ENCODE measurements at places on chromosomes 6 and 20. TPM values are rescaled to one million over a fixed set of nuclear protein-coding genes. Genes with fewer than 3 reads are reported as not detected.

The PRELID3B gene
- total RNA-seq, result 202 TPM

The BLTP3A gene
- total RNA-seq, result 8.2 TPM

The DCDC2 gene
- total RNA-seq, result under 0.01 TPM

The LTA gene
- total RNA-seq, result not detected

The SPATA25 gene
- 0.90 TPM for total RNA-seq

The TDRD6 gene
- total RNA-seq, result 0.26 TPM

The NOL4L gene
- 1.8 TPM for total RNA-seq

Data from bronchial epithelial cell (primary cell).